Activated CD8-positive, alpha-beta memory T cell treated with anti-CD3 and anti-CD28 coated beads, Interleukin-2, amount 50 U/mL, for 4 hours (primary cell): ENCODE measurements at places on chromosomes 3 and 15.

GRCh38 chr15:99114511-99115299 lies 9.8 kb downstream of the SYNM start:
- no peak for DNase-seq

DNA sequence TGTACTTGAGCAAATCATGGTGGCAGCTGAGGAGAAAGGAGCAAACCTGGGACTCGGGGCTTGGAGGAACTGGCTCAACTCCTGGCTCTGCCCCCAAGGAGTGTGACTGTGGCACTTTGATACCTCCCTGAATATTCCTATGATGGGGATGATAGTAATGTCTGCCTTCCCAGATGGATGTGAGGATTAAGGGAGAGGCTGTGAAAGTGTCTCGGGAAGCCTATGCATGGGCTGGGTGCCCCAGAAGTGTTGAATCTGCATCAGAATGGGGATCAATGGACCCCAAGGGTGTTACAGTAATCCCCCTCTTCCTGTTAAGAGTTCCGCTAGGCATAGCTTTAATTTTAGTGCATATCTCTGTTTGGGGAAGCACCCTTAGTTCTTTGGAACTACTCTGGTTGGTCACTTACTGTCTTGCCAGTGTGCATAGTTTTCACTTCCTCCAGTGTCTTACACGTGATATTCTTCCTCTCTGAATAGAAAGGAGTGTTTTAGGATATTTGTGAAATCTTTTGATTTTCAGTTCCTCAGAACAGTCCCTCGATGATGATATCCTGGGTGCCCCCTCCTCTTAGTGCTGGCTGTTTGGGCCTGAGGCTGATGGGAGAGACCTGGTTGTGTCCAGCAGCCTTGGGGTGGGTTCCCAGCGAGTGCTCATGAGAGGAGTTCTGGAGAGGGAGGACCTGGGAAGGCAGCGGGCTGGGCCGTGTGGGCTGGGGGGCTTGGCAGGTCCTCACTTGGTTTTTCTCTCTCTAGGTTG lies 97.5 kb downstream of the CHDH start:
- DNase-seq = no peak

GRCh38 chr3:52230461-52230860 lies 5.0 kb upstream of the TLR9 start:
- no peak for DNase-seq

- no peak for DNase-seq
Measured at GRCh38 chr3:52851348-52851747, 16.5 kb upstream of the MUSTN1 start.

DNA sequence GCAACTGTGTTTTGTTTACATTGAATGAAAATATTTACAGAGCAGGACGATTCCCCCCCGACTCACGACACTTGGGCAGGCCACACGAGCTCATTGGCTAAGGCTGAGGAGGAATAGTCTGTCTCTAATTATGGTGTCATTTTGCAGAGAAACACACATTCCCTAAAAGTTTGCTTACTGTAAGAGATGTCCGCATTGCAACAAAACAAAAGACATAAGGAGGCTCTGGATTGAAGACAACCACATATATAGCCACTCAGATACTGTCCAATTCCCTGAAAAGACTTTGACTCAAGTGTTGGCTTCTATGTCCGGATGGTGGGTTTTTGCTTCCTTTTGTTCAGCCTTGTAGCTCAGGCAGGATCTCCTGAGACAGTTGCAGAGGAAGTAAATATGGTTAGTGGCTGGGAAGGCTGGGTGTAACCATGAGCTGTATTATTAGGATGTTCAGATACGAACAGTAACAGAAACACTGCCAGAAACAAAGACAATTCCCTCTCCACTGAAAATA lies 170.4 kb downstream of the KLHL25 start:
- no peak for DNase-seq

GRCh38 chr15:35111861-35112260 lies 26.8 kb upstream of the NANOGP8 start:
- no peak for DNase-seq

DNA sequence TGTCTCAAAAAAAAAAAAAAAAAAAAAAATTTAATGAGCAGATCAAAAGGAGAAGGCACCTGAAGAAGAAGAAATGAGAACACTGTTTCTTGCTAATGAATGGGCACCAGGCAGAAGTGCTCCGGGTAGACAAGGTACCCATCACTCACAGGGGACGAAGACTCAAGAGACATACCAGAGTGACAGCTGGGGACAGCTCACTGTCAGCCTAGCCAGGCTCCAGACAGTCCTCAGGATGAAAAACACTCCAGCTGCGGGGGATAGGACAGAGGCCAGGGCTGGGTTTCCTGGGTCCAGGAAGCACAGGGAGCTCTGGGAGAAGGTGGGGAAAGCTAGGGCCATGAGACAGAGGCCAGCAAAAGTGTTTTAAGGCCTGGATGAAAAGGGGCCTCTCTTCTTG lies 48.5 kb upstream of the PARL start:
- no peak for DNase-seq

- no peak for DNase-seq
Measured at GRCh38 chr3:128271536-128272332, 118.5 kb downstream of the EEFSEC start.

GRCh38 chr3:41186297-41186696 lies 13.0 kb upstream of the CTNNB1 start:
- no peak for DNase-seq

- no peak for DNase-seq
Measured at GRCh38 chr15:46460431-46461094, 825.7 kb downstream of the SQOR start.
